ENCODE measurements at places on chromosomes 2 and 18.

DNA sequence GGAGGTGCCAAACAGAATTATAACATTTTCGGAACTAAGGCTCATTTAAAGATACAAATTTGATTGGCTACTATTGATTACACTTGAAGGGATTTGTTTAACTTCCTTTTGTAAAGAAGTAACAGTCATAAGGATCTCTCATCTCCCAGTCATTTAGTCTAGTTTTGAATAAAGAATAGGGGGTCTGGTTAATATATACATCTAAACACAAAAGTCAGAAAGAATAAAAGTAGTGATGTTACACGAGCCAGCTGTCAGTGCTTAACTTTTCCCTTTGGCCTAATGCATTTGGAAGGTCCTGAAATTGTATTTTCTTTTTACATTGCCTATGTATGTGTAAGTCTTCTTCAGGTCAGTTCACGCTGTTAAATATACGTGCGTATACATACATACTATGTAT is 8.1 kb downstream of the SEPTIN2 start:
- no peak for DNase-seq

DNA sequence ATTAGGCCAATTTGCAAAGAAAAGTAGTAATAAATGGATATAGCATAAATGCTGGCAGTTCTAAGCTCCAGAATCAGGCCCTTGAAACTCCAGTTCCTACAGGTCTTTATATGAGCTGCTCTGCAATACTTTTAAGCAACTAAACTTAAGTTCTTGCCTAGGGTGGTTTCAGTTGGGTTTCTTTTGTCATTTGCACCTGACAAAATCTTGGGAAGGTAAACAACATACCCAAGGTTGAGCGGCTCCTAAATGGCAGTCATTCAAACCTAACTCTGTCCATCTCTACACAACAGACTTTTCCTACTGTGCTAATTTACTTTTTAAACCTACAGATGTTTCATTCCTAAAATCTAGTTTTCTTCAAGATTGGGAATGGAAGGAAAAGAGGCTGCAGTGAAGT is 9.3 kb upstream of the KANSL1L start:
- no peak for DNase-seq

- no peak for DNase-seq
These were observed 53.2 kb upstream of the ADAM23 start for GRCh38 chr2:206390181-206390580.

DNA sequence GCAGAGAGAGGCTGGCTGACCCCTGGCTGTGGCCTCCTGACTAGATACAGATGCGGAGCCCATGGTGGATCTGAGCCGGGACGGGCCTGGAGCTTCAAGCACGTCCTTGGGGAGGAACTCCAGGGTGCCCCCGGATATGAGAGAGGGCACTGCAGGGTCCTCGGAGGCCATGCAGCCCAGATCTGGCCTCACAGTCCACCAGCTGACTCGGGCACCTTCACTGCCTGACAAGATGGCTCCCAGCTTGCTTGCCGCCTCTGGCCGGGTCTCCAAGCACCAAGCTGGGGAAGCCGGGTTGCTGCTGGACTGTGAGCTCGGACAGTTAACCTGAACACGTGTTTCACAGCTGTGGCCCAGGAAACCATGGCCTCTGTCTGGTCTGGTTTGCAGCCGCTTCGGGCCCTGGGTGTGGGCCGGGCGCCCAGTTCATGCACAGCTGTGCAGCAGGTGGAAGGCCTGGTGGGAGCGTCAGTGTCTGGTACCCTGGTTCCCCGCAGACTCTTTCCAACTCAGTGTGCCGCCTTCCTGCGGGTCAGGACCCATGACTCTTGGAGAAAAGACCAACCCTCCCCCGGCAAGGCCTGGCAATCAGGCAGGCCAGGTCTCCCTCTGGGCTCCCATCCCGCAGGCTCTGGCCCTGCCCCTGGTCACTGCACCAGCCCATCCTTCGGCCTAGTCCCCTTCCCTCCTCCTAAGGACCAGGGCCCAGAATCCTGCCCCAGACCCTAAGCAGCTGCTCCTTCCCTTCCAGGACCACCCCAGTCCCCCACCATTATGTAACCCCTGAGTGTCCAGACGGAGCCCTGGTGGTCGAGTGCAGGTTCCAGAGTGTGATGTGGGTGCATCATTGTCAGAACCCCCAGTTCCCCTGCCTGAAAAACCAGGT is 74.6 kb upstream of the OTOS start:
- no peak for DNase-seq

- DNase-seq, result peak; percentile 71
These were observed 128.7 kb downstream of the PLA2R1 start for GRCh38 chr2:159933727-159934049.
